ENCODE measurements at places on chromosomes 4 and X.

- no peak for DNase-seq
Measured at GRCh38 chr4:1503583-1504471, 97.6 kb upstream of the NKX1-1 start.

GRCh38 chrX:121102101-121102500 lies 54.7 kb downstream of the GLUD2 start:
- no peak for DNase-seq

DNA sequence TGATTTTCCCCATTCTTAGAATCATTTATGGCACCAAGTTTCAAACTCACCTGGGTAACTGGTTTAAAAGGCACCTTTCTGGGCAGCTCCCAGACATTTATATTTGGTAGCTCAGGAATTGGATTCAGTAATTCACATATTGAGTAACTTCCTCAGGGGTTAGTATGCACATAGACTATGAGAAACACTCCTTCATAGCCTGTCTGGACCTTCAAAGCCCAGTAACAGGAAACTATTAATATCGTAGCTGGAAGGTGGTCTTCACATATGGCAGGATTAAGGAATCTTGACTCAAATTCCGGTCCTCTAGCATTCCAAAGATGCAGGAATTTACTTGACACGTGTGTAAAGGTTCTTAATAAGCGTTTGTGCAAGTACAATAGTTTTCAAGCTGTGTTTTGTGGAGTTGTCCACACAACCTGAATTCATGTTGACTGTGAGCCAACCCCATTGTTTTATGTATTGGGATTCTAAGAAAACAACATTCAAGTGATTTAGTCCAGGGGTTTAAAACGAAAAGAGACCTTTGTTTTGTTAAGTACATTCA lies 78.4 kb downstream of the PLS3 start:
- DNase-seq = no peak

DNA sequence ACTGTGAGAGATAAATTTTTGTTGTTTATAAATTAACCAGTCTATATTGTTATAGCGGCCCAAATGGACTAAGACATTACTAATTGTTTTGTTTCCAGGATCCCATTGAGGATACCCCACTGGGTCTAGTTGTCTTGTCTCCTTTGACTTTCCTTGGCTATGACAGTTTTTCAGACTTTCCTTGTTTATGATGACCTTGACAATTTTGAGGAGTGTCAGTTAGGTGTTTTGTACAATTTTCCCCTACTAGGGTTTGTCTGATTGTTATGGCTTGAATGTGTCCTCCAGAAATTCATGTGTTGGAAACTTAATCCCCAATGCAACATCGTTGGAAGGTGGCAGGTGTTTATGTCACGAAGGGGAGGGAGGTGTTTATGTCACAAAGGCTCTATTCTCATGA lies 89.6 kb upstream of the PITX2 start:
- DNase-seq = no peak

- DNase-seq = no peak
Measured at GRCh38 chr4:10762561-10762960, 78.0 kb upstream of the CLNK start.

- no peak for DNase-seq
Measured at GRCh38 chr4:41177016-41177415, 37.3 kb downstream of the APBB2 start.

GRCh38 chr4:156971676-156972378 lies at the start of gene PDGFC:
Gene PDGFC (minus strand): TSS chr4:156971799. CDS start chr4:156970903, 896 bp downstream.
- no peak for DNase-seq

GRCh38 chr4:156931267-156931666 lies 40.3 kb downstream of the PDGFC start:
- no peak for DNase-seq

GRCh38 chr4:1236103-1236641 lies 12.8 kb downstream of the CTBP1 start:
- DNase-seq = no peak

DNA sequence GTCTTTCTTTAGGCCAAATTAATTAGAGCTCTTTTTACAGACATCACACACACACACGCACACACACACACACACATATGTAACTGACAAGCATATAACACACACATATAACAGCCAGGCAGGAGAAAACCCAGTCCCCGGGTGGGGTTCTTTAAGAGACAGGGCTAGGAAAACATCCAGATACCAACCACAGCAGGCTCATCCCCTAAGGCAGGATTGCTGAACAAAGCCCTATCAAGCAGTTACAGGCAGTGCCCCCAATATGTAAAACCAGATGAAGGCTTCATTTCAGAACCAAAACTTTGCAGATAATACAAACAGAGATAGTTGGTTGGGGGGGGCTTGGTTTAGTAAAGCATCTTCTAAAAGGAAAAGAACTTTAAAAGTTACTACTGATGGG lies 18.0 kb upstream of the FAM47E start:
- DNase-seq = no peak

GRCh38 chrX:104568304-104568915 lies 2.4 kb downstream of the IL1RAPL2 start:
- DNase-seq = no peak

- no peak for DNase-seq
Measured at GRCh38 chr4:82640540-82640939, 78.8 kb upstream of the TMEM150C start.

- peak; percentile 13 for DNase-seq
Measured at GRCh38 chrX:129823115-129823514, 20.6 kb downstream of the ZDHHC9 start.

- DNase-seq = no peak
Measured at GRCh38 chrX:153397256-153397960, 3.7 kb downstream of the PNMA6E start.

- no peak for DNase-seq
Measured at GRCh38 chr4:159367781-159368080, 264.9 kb downstream of the RAPGEF2 start.

DNA sequence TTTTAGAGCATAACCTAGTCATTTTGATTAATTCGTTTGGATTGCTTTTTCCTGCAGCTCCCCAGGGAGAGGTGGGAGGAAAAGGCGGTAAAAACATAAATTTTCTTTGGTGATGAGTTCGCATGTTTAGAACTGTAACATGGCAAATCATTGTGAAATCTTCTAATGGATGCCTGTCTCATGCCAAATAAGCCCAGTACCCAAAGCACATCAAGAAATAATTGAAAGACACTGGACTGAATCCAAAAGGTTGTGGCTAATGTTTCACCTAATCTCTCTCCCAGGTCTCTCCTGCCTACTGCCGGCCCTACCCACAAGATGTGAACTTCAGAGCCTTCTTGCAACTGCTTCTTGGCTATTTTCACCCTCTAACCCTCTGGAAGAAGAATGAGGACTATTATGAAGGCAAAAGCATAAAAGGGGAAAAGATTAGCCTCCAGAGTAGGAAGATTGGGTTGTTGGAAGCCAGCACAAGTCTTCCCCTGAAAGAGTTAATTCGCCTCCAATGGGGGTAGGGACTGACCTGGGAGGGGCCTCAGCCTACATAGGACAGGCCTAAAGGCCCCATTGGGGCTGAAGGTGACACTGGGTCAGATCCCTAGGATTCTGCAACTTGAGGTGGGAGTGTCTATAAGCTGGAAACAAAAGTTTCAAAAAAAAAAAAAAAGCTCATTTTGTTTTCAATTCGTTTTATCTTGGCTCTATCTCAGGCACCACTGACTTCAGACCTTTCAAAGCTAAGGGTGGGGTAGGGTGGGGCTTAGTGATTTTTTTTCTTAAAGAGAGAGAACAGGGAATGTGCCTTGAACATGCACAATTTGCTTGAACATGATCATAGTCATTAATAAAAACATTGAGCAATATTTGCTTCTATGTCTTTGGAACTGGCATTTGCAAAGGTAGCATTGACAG lies 278.6 kb upstream of the KLF3 start:
- DNase-seq = no peak

DNA sequence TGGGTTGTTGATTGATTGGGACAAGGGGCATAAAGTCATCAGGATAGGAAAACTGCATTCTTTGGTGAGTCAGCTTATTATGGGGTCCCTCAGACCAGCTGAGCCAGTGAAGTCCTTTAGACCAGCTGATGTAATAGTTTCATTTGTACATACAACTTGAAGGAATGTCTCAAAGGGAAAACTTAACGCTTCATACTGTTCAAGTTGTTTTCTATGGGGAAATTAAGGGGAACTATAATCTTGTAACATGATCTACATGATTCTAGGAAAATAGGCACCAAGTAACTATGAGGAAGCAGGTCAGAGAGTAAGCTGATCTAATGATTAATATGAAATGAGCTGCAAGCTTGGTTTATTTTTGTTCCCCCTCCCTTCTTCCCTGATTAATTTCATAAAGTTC lies 175.1 kb upstream of the GRID2 start:
- no peak for DNase-seq

GRCh38 chr4:26803211-26803861 lies 57.3 kb upstream of the STIM2 start:
- DNase-seq = no peak

DNA sequence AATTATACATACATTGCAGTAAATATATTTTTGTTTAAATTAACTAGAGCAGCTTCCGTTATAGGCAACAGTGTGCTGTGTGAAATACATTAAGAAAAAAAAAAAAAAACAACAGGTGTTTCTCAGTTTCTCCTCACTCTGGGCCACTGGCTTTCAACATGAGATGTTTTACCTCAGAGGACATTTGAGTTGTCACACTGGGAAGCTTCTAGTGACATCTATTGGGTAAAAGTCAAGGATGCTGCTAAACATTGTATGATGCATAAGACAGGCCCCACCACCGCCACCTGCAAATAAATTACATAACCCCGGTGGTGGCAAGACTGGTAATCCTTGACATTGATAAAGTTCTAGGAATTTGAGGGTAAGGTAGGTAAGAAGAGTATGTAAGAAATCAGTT lies 1512.2 kb downstream of the C4orf33 start:
- no peak for DNase-seq

DNA sequence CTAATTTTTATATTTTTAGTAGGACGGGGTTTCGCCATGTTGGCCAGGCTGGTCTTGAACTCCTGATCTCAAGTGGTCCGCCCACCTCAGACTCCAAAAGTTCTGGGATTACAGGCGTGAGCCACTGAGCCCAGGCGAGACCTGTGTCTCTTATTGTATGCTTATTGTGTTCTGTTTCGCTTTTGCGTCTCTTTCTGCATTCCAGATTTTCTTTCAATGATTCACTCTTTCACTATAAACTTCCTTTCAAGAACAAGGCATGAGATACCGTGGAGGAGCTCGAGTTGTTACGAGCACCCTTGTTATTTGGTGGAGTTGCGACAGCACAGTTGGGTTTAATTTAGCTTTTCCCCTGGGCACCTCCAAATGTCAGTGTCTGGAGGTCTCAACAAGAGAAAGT lies 366.7 kb upstream of the FAT1 start:
- no peak for DNase-seq

DNA sequence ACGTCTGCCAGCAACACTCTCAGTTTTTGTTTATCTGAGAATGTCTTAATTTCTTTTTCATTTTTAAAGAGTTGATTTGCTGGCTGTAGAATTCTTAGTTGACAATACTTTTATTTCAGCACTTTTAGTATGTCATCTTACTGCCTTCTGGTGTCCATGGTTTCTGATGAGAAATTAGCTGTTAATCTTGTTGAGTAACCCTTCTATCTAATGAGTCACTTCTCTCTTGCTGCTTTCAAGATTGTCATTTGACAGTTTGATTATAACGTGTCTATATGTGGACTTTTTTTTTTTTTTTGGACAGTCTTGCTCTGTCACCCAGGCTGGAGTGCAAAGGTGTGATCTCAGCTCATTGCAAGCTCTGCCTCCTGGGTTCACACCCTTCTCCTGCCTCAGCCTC lies 24.0 kb upstream of the TMEM255A start:
- no peak for DNase-seq

GRCh38 chr4:176635372-176636261 lies 157.1 kb downstream of the VEGFC start:
- DNase-seq = no peak

- DNase-seq = no peak
Measured at GRCh38 chr4:81504112-81505003, 32.7 kb upstream of the RASGEF1B start.

DNA sequence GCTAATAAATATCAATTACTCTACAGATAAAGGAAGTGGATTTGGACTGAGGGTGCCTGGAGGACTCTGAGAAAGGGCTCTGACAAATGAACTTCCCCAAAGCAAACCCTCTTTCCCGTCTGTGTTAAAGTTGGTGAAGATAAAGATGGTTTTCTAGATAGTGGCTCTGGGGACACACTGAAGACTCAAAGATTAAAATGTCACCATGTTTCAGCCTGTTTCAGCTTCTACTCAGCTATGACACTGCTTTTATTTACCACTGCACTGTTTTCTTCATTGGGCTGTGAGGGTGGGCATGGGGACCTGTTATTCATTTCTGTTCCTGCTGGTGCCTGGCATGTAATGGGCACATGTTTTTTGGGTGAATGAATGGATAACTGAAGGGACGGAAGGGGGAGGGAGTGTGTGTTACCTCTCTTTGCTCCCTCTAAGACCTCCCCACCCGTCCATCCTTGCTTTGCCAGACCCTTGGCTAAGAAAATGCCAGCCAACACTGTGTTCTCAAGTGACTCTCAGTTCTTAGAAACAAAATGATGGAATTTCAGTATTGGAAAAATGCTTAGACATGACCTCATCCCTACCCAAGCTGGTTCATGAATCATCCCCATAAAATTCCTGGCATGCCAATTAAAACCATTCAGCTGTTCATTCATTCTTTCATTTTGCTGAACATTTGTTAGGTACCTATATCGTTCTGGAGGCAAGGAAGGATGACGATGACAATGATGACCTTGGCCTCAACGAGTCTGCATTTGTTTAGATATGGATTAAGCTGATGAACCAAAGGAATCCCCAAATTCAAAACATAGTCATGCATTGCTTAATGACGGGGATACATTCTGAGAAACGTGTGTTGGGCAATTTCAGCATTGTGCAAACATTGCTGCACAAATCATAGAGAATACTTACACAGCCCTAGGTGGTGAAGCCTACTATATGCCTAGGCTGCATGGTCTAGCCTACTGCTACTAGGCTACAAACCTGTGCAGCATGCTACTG lies 13.4 kb upstream of the STK32B start:
- no peak for DNase-seq

GRCh38 chr4:112882286-112882685 lies 167.2 kb upstream of the ANK2 start:
- no peak for DNase-seq

- DNase-seq = no peak
Measured at GRCh38 chr4:33085709-33086108, 2365.5 kb downstream of the PCDH7 start.

- DNase-seq = no peak
Measured at GRCh38 chr4:992297-993110, 700 bp downstream of the SLC26A1 start.

DNA sequence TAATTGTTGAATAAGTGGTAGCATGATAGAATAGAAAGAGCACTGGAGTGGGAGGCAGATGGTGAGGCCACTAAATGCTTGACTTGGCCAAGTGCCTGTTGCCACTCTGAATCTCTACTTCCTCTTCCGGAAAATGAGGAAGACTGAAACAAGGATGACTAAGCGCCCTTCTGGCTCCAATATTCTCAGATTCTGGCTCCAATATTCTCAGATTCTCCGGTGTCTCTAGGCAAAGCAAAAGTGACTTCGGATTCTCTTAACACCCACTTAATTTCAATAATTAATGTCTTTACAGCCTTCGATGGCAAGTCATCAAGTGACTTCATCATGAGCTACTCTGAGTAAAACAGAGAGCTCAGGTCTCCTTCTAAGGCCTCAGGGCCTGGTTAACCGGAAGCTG lies 402.2 kb upstream of the FGF13 start:
- DNase-seq = no peak
